ENCODE measurements at places on chromosomes 7 and 10.

GRCh38 chr10:485776-486175 lies 203.7 kb downstream of the DIP2C start:
- no peak for DNase-seq

- no peak for DNase-seq
Measured at GRCh38 chr7:157432541-157432956, 95.7 kb downstream of the DNAJB6 start.

DNA sequence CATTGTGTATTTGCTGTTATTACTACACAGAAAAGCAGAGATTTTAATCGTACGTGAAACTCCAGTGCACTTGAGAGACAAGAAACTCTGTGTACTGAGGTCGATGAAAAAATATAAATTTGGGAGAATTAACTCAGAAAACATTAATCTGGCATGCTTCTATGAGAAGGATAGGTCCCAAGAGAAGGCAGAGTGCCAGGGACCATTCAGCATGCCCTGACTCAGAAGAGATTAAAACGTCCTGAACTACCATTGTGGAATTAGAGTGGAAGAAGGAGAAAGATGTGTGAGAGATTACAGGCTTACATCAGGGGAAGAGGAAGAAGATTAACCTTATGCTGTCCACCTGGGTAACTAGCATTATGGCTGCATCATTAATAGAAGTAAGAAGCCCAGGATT lies 72.4 kb downstream of the REEP3 start:
- no peak for DNase-seq

GRCh38 chr10:126216632-126216961 lies 171.7 kb downstream of the ADAM12 start:
- DNase-seq: no peak

DNA sequence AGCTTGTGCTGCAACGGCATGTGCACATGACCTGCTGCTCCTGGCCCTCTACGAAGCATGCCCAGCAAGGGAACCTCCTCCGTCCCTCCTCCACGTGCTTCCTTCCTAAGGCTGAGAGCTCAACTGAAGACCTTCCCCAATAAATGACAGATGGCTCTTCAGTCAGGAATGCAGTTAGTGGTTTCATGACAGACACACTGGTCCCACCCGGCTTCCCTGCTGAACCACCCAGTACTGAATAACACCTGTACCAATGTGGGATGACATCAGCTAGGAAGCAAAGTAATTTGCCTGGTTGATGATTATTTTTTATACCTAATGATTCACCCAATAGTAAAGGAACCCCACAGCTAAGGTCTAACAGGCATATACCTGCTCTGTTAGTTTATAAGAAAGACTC lies 69.1 kb downstream of the SCRN1 start:
- DNase-seq: no peak

DNA sequence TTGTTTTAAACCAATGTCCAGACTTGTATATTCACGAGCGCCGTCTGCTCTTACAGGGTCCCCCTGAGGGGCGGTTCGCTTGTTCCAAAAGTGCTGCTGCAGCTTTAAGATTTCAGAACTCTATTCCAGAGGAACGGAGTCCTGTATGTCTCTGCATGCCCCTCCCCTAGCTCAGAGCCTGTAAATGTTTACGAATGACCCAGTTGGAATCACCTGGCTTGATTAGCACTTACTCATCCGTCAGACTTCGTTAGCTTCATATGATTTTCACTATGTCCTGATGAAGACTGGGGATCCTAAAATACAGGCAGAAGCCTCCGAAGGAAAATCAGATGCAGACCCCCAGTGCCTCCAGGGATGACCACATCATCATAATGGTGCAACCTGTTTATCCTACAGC lies 4.5 kb upstream of the CHST15 start:
- no peak for DNase-seq

All from CD4-positive, alpha-beta T cell treated with Interleukin-2 at 100 ng/mL for 4 hours (primary cell).